ENCODE measurements at places on chromosomes 7 and 10.

GRCh38 chr10:26464632-26465280 lies 26.6 kb downstream of the APBB1IP start:
- DNase-seq: no peak

- no peak for DNase-seq
Measured at GRCh38 chr10:31648966-31649365, 279.7 kb downstream of the ARHGAP12 start.

- DNase-seq: no peak
Measured at GRCh38 chr10:133347710-133348517, 741 bp downstream of the PRAP1 start.

DNA sequence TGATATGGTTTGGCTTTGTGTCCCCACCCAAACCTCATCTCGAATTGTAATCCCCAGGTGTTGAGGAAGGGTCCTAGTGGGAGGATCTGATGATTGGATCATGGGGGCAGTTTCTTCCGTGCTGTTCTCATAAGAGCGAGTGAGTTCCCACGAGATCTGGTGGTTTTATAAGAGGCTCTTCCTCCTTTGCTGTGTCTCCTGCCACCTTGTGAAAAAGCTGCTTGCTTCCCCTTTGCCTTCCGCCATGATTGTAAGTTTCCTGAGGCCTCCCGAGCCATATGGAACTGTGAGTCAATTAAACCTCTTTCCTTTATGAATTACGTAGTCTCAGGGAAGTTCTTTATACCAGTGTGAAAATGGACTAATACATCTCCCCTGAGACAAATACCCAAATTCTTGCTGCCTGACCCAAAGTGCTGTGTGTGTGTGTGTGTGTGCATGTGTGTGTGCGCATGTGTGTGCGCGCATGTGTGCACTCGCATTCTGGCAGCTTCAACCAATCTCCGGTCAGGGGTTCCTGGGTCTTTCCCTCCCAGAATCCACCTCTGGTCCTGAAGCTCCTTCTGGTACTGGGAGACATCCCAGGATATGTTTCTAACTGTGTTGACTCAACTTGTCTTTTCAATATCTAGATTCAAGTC lies 98.1 kb upstream of the LRRC4 start:
- no peak for DNase-seq
